GM20000 (cell line): ENCODE measurements at places on chromosomes 4 and X.

- DNase-seq: no peak
These were observed 124.4 kb downstream of the ZNF827 start for GRCh38 chr4:145814246-145814645.

DNA sequence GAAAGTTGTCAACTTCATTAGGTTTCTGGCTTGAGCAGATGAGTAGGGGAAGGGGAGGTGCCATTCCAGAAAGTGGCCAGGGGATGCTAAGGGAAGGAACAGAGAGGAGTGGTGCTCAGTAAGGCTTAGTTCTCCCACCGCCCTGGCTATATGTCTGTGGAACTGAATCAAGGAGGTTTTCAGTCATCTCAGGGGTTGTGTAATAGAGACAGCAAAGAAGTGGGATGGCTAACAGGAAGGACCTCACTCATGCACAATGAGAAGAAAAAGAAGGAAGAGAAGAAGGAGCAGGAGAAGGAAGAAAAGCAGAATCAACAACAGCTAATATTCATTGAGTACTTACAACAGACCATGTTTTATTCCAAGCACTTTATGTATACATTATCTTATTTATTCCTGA, 368.7 kb downstream of the MID1IP1 start:
- DNase-seq: no peak

DNA sequence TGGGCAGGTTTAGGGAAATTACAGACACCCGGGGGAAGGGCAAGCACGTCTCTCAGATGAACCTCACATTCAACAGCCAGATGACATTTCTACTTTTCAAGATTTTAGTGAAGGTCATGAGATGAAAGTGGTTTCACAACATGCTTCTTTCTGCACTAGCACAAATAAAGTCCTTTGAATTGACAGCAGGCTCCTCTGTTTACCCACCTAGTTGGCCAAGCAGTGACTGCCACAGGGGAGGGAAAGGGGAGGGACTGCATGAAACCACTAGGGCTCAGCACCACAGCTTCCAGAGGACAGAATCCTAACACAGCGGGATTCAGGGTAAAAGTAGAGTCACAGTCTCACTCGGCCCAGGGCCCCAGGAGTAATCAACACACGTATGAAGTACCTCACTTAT, 6.2 kb downstream of the RAB40A start:
- DNase-seq: no peak

GRCh38 chr4:90095000-90095399, 32.2 kb upstream of the CCSER1 start:
- DNase-seq: no peak

DNA sequence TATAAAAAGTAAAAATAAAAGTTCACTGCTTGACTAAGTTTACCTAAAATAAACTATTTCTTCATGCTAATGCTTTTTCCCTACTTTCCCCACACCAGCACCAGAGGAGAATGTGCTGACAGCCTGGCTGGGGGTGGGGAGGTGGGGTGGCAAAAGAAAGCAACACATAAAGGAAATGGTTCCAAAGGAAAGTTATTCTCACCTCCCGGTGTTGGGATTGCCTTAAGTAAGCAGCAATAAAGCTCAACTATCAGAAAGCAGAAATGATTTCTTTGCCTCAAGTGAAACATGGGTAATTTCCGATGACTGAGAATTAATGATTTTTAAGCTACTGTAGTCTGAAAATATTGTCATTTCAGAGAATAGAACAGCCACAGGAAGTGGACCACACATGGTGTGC, 84.5 kb upstream of the DKK2 start:
- DNase-seq: no peak

- DNase-seq: no peak
These were observed 991.1 kb downstream of the STPG2 start for GRCh38 chr4:97152149-97152548.

GRCh38 chrX:25131055-25131454, 115.3 kb upstream of the ARX start:
- DNase-seq: no peak

DNA sequence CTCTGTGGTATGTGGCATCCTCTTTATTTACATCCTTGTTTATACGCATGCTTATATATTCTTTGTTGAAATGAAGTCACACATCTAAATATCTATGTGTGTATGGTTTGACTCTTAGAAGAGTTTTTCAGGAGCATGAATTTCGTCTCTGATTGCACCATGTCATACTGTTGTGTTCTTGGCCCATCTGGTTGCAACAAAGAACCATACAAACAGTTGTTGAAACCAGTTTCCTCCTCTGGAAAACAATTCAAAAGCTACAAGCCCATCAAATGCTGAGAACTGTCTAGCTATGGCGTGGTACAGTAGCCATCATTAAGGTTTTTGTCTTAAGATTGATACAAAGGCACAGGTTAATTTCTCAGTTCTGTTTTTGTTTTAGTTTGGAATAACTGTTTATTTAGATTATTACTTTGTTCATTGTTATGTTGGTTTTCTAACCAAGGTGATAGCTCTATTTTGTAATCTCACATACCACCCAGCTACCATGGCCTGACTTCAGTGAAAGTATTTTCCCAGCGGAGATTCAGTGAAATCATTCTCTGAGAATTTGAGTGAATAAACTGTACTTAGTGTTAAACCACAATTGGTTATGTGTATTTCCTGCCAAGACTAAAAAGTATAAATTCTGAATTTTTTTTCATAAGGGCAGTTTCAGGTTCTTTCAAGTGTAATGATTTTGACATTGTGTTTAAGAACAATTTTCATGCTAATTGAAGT, 91.0 kb downstream of the ARHGAP24 start:
- no peak for DNase-seq

GRCh38 chr4:33381816-33382215, 2661.6 kb downstream of the PCDH7 start:
- no peak for DNase-seq

DNA sequence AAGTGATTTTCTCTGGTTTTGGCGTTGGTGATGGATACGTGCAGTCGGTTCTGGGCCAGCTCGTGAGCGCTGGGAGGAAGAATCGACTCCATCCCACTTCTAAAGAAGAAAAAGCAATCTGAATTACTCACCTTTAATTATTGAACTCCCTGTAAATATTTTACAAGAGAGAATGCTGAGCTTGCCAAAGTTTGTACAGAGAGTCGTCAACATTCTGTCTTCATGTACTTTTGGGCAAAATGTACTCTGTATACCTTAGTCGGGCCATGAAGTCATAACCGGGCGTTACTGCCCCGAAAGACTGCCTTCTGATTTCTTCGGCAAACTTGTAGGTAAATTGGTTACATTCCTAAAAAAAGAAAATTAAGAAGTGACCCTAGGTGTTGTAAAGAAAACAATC, 5.5 kb downstream of the PNPLA4 start:
- no peak for DNase-seq

GRCh38 chr4:156396534-156396933, 442.9 kb upstream of the CTSO start:
- no peak for DNase-seq

DNA sequence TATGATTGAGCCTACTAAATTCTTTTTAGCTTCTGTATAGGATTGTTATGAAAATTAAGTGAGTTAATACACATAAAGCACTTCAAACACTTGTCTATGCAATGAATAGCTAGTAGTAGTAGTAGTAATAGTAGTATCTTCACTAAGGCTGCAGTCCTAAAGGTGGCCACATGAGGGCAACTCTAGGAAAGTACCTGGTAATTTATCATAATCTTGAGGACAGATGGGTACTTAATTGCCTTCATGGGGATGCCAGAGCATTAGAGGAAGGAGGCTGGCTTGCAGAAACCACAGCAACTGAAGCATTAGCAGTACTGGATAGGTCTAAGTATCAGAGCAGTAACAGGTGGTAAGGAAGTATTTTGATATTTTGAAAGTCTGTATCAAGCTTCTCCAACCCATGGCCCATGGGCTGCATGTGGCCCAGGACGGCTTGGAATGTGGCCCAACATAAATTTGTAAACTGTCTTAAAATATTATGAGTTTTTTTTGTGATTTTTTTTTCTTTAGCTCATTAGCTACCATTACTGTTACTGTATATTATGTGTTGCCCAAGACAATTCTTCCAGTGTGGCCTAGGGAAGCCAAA, 17.3 kb downstream of the NIPAL1 start:
- DNase-seq: no peak

- DNase-seq: no peak
These were observed 149.0 kb downstream of the CXXC4 start for GRCh38 chr4:104345598-104346242.

DNA sequence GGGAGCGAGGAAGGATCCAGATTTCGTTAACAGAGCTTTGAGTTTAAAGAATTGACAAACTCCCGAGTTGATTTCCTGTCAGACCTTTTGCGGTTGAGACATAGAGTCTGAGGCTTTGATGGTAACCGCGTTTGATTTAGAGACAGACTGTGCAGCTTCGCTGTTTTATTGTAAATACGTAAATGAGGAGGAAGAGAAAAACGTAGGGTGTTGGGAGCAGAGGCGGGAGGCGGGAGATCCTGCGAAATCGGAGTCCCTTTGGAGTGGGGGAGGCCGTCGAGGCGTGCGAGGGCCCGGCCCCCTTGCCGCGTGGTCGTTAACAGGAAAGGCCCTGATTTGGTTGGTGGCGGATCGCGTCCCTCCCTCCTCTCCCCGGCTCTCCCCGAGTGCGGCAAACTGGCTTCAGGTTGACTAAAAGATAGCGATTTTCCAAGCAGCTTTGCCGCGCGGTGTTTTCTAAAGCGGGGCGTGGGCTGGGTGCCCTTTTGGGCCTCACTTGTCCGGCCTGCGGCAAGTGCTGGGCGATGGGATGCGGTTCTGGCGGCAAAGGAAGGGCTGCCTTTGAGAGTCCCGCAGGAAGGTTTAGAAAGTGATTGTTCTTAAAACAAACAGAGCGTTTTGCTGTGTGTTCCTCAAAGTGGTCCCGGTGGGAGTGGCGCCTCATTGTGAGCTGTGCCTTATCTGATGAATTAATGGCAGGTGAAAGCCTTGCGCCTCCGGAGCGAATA, 857 bp downstream of the SCML1 start:
- no peak for DNase-seq

DNA sequence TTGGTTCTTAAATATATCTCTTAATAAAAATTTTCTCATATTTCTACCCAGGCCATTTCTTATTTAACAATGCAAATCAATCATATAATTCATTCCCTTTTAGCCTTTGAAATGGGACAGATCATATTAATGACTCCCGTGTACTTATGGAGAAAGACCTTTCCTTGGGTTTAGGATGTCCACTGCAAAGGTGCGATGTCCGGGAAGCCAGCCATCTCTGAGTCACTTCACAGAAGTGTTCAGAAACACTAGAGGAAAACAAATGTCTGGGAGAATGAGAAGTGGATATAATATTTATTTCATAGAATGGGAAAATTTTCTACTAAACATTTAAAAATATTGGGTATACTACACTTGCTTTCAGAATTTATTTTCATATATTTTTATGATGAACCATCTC, 15.3 kb downstream of the INTU start:
- DNase-seq: no peak

GRCh38 chr4:110417136-110417535, 58.8 kb upstream of the ENPEP start:
- no peak for DNase-seq

DNA sequence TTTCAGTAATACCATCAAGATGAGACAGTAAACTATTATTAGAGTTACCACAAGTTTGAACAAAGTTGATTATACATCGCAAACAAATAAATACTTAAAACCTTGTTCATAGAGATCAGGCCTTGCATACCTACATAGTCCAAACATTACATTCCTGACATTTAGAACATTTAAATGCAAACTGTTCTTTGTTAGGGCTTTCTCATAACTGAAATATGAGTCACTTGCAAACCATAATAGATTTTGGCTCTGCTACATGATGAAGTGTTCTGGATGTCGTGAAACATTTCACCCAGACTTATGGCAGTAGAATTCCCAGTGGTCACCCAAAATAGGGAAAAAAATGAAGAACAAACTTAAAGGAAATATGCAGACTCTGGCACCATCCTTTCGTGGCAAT, 75.0 kb downstream of the FAT4 start:
- DNase-seq: no peak

GRCh38 chr4:5666741-5667140, 41.6 kb downstream of the EVC2 start:
- no peak for DNase-seq

DNA sequence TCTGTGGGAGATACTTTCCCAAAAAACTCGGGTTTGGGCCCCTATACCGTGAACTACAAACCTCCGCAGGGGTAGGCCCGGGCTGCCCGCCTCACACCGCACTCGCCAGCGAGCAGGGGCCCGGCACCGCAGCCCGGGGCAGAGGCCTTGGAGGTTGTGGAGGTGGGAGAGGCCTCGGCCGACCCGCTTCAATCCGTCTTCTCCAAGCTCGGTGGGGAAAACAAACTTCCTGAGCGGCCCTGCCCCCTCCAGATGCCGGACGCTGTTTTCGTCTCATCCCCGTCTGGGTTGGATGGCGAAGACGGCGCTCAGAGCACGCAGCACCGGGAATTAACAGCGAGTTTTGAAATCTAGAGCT, 442 bp upstream of the MCUB start:
- DNase-seq: peak; percentile 54

DNA sequence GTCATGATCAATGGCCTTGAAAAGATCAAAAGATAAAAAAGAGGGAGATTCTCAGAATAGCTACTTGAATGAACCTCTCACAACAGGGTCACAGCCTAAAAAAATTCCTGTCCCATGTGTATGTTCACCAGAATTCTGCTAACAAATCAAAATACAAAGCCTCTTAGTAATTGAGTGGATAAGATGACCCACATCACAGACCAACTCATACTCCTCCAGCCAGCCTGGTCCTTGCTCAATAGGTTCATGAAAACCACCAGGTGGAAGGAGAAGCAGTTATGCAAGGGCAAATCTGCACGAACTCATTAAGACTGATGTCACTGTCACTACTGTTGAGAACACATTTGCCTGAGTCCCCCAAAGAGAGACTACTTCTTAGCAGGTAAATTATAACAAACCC, 21.5 kb downstream of the WDFY3 start:
- no peak for DNase-seq

GRCh38 chr4:26941951-26942350, 81.3 kb downstream of the STIM2 start:
- no peak for DNase-seq

- DNase-seq: no peak
These were observed 25.6 kb upstream of the FRAS1 start for GRCh38 chr4:78031417-78031950.

GRCh38 chrX:153769865-153770600, 6.0 kb downstream of the PLXNB3 start:
- peak; percentile 10 for DNase-seq

GRCh38 chrX:103831803-103832544, at the start of gene RAB9B:
TSS of gene RAB9B (minus strand) at chrX:103832257. CDS start at chrX:103825784, 6,473 bp downstream.
- peak; percentile 84 for DNase-seq

DNA sequence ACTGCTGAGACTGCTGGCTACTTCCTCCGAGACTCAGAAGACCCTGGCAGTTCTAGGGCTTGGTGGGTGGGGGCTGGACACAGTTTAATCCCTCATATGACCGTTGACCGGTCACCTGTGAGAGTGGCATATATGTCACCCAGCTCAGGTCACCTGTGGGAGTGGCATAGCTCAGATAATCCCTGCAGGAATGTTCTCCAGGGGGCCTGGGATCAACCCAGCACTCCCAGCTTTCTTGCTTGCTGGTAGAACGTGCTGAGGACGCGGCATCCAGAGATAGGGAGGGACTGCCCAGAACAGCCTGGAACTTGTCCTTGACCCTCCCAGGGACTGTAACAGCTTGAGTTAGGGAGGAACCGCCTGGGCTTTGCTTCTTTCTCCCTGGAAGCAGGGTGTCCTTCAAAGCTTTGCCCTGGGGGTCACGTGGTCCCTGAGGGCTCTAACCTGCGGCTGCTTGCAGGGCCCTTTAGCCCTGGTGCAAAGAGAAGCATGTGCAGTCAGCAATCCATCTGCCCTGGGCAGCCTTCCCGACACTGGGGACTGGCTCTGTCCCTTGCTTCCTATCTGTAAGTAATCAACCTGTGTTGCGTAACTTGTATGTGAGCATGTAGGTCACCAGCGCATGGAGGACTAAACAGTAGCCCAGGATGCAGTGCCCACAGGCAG, 55.3 kb downstream of the ZFYVE28 start:
- no peak for DNase-seq
